ENCODE measurements at places on chromosomes 3 and 15. TPM values are rescaled to one million over a fixed set of nuclear protein-coding genes. Genes with fewer than 3 reads are reported as not detected.
A peak's percentile ranks its signal among the peaks of the same experiment; 100 is the strongest.

DNA sequence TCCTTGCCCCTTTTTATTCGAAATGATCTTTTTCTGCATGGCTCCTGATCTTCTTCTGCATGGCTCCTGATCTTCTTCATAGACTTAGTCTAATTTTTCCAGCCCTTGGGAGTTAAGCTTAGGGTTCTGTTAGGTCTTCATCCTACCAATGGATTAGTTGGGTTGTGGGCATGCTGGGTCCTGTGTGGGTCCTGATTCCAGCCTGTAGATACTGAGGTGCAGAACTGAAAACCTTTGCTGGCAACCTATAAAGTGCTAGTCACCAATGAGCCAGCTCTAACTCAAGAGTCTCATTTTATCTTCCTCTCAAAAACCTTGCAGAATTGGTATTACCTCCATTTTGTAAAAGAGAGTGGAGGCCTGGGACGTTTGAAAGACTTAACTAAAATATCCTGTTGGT is 229.2 kb downstream of the CLSTN2 start:
- DNase-seq: no peak

GRCh38 chr3:16070707-16071106 is 103.8 kb upstream of the GALNT15 start:
- DNase-seq: no peak

The AADACL2 gene
- total RNA-seq: not detected

The CCDC13 gene
- total RNA-seq: 1.6 TPM

GRCh38 chr3:113867506-113867905 is 28.9 kb downstream of the GRAMD1C start:
- no peak for DNase-seq

The LRRIQ4 gene
- total RNA-seq: not detected

The STRIT1 gene
- total RNA-seq: not detected

DNA sequence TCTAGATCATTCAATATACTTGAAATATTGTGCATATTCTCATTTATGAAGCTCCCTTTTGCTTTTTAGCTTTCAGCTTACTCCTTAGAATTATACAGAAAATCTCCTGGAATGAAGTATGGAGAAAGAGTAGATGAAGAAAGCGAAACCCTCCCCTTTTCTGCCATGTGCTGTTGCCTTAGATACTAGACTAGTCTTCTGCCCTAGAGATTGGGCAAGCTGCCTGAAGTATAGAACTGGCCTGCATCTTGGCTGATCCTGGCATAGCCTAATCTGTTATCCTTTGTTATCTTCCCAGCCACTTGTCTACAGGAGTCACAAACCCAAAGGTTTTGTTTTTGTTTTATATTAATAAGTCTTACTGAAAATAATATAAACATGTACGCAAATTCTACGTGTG is 138.8 kb downstream of the RBPMS2 start:
- DNase-seq: no peak

The CDCP1 gene
- 0.53 TPM for total RNA-seq

DNA sequence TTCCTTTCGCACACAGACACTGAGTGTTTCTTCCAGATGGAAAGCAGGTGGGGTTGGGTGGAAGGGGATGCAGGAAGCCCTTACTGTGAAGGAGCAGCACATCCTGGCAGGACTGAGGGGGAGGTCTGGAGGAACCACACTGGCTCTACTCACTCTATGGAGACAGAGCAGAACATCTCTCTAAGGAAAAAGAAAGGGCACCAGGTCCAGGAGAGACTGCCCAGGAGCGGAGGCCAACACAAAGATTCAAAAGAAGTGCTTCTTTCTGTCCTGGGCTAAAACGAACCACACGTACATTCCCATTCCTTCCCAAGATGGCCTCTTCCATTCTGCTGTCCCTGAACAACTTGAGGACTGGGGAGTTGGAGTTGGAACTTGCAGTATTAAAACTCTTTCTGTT is 13.8 kb upstream of the VIPR1 start:
- peak; percentile 5 for DNase-seq

GRCh38 chr3:188417766-188418165 is 263.8 kb downstream of the LPP start:
- no peak for DNase-seq

The CCR8 gene
- total RNA-seq: not detected

DNA sequence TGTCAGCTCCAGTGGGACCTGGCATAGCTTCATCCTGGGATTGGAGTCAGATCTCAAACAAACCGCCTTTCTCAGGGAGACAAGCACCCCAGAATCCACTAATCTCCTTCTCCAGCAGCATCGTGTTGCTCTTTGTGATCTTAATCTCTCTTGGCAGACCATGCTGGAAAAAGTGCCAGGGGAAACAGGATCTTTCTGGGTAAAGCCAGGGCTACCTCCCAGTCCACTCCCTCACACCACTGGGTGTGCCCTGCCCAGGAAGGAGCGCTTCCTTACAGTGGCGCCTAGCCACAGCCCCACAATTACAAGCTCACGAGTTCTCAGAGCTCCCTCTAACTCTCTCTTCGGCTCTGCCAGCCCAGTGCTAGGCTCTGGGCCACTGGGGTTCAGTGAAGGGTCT is 32.2 kb downstream of the RPLP1 start:
- no peak for DNase-seq

The PRSS50 gene
- total RNA-seq: 0.13 TPM

DNA sequence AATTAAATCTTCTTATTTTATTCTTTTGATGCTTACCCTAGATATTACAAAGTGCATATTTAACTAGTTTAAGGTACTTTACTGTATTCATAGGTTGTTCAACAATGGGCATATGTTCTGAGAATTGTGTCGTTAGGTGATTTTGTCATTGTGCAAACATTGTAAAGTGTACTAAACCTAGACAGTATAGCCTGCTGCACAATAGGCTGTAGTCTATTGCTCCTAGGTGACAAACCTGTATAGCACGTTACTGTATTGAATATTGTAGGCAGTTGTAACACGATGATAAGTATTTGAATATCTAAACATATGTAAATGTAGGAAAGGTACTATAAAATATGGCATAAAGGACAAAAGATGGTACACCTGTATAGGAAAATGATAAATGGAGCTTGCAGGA is 100.7 kb downstream of the CACNA2D3 start:
- no peak for DNase-seq

- no peak for DNase-seq
Measured at GRCh38 chr15:58203537-58203936, 65.4 kb downstream of the AQP9 start.

- DNase-seq: no peak
Measured at GRCh38 chr15:75739791-75740190, 27.1 kb upstream of the CSPG4 start.

DNA sequence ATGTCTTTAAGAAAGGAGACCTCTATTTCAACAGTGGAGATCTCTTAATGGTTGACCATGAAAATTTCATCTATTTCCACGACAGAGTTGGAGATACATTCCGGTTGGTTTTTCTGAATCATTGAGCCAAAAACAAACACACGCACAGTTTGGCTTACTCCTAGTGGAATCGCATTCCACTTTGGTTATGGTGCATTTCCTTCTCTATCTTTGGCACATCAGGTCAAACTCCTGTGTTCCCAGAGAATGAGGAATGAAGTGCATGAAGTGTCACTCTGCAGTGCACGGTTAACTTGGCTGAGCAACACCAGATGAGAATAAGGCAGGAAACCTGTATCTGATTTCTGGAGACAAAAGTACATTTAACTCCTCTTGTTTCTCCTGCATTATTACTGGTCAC is 38.5 kb downstream of the HDC start:
- no peak for DNase-seq

DNA sequence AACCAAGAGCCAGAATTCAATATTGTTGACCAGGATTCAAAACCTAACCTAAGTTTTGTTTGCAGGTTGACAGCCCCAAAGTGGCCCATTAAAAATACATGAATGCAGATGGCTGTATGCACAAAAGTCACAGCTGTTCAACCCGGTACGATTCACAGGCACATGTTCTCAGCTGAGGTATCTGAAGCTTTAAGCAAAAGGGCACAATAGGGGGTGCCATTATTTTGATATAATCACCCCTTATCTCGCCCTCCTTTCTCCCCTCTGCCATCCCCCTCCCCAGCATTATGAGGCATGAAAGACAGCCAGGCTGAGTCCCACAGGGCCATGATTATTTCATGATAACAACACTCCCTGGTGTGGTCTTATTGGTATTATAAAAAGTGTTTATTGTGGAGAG is 264.9 kb downstream of the EBLN2 start:
- no peak for DNase-seq

The CCR3 gene
- not detected for total RNA-seq

- DNase-seq: no peak
Measured at GRCh38 chr3:4778740-4779139, 200.5 kb upstream of the BHLHE40 start.

DNA sequence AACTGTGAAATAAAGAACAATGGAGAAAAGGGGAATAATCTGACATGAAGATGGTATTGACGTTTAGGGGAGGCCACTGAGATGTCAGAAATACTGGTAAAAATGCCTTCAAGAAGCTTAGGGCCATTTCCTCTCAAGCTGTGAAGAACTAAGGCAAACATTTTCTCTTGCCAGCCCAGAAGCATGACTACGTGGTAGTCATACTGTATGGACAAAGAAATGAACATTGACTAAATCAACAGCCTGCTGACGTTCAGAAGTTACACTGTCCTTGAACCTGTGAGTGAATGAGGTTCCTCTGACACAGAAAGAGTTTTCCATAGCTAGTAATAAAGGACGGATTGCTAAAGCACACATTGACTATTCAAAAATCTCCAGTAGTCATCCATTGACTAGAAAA is 121.0 kb downstream of the P3H2 start:
- DNase-seq: no peak

DNA sequence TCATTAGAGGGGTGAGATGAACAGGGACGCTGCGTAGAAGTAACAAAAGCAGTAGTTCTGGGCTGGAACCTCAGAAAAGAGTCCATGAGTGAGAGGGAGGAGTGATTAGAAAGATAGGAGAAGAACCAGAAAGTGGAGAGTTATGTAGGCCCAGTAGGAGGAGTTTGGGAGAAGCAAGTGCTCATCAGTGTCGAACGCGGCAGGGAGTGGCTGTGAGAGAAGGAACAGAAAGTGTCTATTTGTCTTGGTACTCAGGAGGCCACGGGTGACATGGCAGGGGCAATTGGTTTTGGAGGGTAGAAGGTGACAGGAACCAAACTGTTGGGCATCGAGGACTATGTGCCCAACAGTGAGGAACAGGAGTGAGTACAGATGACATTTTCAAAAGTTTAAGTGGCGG is 1.3 kb upstream of the INSYN1 start:
- no peak for DNase-seq

- no peak for DNase-seq
Measured at GRCh38 chr3:12901623-12902045, 60.3 kb upstream of the RPL32 start.

The EIF5A2 gene
- total RNA-seq: 1.6 TPM

DNA sequence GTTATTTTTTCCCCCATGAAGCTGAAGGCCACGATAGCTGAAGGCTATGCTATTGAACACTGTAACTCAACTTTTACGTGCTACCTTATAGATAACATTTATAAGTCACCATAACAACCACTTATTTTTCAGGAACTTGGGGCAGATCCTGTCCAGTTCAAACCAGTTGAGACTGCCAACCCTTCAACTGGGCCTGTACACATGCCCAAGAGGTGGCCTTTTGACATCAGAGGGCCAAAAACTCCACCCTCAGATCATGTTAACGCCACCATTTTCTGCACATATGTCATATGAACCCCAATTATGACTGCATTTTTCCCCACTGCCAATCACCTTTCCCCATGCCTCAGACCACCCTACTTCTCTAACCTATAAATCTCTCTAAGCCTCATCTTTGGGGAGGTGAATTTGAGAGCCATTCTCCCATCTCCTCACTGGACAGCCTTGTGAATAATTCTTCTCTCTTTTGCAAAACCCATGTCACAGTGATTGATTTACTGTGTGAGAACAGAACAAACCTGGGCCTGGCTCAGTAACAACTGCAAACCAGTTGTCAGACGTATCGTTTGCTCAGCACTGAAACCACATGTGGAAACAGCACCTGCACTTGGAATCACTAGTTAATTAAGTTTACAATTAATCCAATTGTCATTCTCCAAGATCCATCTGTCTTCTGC is 42.5 kb downstream of the ZNF445 start:
- no peak for DNase-seq

DNA sequence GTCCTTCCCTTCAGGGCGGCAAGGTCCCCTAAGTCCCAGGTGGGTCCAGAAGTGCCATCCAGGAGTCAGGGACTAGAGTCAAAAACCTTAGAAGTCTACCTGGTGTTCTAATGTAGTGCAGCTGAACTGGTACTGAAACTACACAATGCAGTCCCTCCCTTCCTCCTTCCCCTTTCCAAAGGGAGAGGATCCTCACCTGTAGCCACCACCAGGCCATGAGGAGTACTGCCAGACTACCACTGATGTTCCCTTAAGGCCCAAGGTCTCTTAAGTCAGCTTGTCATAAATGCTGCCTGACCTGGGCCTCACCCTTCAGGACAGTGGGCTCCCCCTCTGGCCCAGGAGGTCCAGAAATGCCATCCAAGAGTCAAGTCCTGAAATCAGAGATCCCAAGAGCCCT is 98.9 kb downstream of the ULK4 start:
- DNase-seq: no peak

DNA sequence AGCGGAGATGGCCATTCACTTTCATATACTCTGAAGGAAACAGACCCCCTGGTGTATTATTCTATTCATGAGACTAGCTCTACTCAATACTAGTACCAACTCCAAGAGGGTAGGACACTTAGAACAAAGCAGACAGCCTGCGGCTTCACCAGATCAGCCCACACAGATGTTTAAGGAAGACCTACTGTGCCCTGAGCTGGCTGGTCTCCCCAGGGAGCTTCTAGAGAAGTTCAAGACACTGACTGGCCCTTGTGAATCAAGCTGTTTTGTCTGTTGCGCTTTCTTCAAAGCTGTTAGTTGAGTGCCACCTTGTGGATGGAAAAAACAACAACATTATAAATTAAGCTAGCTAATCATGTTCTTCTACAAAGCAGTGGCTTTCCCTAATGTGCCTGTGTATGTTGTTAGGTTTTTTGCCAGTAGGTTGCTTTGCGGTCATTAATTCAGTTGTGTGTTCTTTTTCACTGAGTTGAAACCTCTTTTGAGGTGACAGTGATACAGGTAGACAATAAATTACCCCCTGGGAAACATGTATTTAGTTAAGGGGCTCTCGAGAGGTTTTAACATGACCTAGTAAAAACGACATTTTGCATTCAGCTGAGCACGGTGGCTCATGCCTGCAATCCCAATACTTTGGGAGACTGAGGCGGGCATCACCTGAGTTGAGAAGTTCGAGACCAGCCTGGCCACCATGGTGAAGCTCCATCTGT is 64.2 kb upstream of the MYZAP start:
- no peak for DNase-seq

GRCh38 chr15:76073554-76073953 is 13.8 kb downstream of the TMEM266 start:
- DNase-seq: no peak

GRCh38 chr15:100601617-100602063 is 344 bp downstream of the LINS1 start:
- no peak for DNase-seq

The MYRIP gene
- 12.7 TPM for total RNA-seq

Data from left lobe of liver (tissue), 2 donors.